Mesangial cell (primary cell): ENCODE measurements at places on chromosomes 11 and 22. TPM values are rescaled to one million over a fixed set of nuclear protein-coding genes. Genes with fewer than 3 reads are reported as not detected.

Gene OVCH2
- total RNA-seq, result not detected in 2 replicates

Gene DDIAS
- total RNA-seq, result 0.51 and 10.4 TPM in 2 replicates

Gene KRTAP5-2
- total RNA-seq, result not detected in 2 replicates

Gene IRAG1
- total RNA-seq, result 0.33 and 6.0 TPM in 2 replicates
